ENCODE measurements at places on chromosomes 11 and 22.

DNA sequence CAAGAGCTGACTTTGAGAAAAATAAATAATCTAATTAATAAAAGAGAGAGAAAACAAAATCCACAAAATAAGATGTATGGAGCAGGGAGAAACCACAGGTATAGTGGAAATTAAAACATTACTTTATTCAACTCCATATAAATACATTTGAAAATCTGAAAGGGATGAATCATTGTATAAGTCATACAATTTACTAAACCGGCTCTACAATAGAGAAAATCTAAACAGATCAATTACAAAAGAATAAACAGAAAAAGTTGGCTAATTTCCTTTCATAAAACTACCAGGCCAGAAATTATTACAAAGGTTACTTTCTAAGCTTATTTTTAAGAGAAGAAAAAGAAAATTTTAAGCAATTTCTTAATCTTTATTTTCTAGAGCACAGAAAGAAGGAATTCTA is 51.3 kb upstream of the DRD2 start:
- no peak for DNase-seq

GRCh38 chr11:108817976-108818375 is 153.1 kb downstream of the DDX10 start:
- DNase-seq, result no peak

- no peak for DNase-seq
Observed at GRCh38 chr22:41656556-41656955, 32.1 kb downstream of the SNU13 start.

DNA sequence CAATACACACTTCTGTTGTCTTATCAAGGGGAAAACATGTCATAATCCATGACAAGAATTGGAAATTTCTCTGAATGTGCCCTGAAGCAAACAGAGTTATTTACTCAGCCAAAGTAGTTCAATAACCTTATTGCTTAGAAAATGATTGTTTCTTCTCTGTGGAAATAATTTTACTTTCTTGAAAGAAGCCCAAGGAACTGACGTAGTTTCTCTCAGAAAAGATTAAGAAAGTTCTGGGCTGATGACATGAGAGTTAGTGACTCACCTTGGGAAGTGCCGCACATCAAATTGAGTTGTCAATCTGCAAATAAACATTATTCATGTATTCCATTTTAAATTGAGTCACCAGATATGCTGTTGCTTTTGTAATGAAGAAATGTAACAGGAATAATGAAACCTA is 418.6 kb upstream of the LRRC4C start:
- DNase-seq, result no peak

DNA sequence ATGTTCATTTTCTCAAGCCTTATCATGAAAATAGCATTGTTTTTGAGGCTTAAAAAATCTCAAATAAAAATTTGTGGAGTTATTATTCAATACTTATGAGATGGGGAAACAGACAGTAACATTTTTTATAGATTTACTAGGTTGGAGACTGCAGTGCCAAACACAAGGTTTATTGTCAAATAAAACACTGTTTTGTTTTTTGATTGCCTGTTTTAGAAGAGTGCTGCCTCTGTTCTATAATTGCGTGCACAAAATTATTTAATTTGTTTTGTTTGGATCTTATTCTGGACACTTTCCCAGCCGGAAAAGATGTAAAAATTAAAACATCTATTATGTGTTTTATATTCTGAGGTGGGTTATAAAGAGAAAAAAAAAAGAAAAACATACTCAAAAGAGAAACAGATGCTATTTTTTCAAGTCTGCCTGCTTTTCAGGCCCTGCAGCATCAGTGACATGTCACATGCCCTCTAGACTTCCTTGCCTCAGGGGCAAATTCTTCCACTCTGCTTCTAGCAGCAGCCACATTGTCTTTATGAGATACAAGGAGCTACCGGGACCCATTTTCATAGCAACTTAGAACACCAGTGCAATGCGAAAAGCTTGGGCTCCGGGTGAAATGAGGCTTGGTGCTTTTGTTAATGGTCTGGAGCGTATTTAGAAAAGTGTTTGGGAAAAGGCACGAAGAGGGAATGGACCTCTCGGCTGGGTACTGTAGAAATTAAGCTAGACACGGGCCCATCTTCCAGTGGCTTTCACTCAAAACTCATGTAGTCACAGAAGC is 77.5 kb downstream of the EFCAB6 start:
- DNase-seq, result no peak

- no peak for DNase-seq
Observed at GRCh38 chr11:88480223-88480622, 142.7 kb upstream of the CTSC start.

- DNase-seq, result peak; percentile 69
Observed at GRCh38 chr22:36220451-36220921, 18.8 kb downstream of the APOL2 start.

- no peak for DNase-seq
Observed at GRCh38 chr11:4677948-4678347, 19.7 kb downstream of the OR51E2 start.

- no peak for DNase-seq
Observed at GRCh38 chr22:26430600-26430999, 1.5 kb downstream of the ASPHD2 start.

- no peak for DNase-seq
Observed at GRCh38 chr11:80327956-80328614, 887.3 kb upstream of the TENM4 start.

DNA sequence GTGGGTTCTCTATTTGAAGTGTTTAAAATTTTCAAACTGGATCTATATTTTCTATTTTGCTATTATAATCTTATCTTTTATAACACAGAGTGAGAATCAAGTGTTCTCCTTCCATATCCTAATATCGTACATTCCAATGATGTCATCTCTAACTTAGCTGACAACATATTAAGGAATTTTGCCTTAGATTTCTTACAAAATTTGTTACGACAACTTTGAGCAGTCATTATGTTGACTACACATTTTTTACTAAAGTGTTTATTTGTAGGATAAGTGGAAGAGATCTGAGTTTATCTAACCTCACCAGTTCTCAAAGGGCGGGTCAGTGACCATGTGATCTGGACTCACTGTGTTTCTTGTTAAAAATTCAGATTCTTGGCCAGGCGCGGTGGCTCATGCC is 12.7 kb downstream of the BTG4 start:
- no peak for DNase-seq

- no peak for DNase-seq
Observed at GRCh38 chr22:49569286-49570031, 258.2 kb downstream of the BRD1 start.

Data from hematopoietic multipotent progenitor cell treated with erythropoietin and hydrocortisone succinate and interleukin-3 and kit ligand, for 15 days (in vitro differentiated cells).